ENCODE measurements at places on chromosomes 2 and 18. TPM values are rescaled to one million over a fixed set of nuclear protein-coding genes. Genes with fewer than 3 reads are reported as not detected.

Gene TBR1
- total RNA-seq = not detected

GRCh38 chr2:207281436-207281835 is 115.7 kb upstream of the KLF7 start:
- no peak for DNase-seq

- no peak for DNase-seq
Measured at GRCh38 chr2:29112379-29112778, 2.8 kb upstream of the CLIP4 start.

DNA sequence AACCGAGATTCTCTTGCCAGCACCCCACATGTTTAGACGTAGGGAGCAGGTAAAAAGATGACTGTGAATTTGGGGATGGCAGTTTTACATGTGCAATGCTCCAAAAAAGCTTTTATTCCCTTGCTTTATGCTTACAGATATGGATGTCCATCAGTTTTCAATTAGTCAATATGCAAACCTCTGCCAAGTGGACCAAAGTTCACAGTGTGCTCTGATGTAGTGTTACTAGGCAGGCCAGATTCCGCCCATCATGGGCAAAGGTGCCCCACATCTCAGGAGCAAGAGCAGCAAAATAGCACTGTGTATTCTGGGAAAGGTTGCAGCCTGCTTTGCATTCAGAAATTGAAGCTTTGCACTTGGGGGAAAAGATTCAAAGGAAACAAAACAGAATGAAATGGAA is 329.7 kb upstream of the ZEB2 start:
- no peak for DNase-seq

DNA sequence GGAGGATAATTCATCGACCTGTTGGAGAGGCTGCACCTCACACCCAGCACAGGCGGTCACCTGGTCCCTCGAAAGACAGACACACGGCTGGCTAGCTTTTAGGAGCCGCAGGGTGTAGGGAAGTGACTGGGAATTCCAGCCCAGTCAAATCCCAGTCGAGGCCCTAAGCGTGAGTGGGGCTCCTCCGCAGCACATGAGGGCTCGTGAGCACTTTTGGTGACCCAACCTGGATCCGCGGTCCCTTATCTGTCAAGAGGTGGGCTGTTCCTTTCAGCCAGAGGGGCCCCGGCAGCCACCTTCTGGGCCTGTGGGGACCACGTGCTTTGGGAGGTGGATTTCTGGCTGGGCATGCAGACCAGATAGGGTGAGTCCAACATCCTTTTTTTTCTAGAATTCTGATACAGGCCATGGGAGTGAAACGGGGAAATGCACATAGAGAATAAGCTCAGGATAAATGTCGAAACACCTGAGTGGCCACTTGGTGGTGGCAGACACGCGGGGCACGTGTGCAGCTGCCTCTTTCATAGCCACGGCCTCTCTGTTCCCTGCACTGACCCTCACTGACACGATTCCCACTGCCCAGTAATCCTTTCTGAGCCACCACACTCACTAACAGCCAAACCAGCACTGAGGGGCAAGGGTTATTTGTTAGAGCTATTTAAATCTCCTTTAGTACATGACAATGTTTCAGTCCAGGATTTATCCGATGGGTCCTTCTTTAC is 148.4 kb upstream of the PXDN start:
- DNase-seq = no peak

Gene TCF7L1
- 0.67 TPM for total RNA-seq

GRCh38 chr2:130355172-130355577 is 681 bp upstream of the PTPN18 start:
- no peak for DNase-seq

Gene HOXD12
- not detected for total RNA-seq

DNA sequence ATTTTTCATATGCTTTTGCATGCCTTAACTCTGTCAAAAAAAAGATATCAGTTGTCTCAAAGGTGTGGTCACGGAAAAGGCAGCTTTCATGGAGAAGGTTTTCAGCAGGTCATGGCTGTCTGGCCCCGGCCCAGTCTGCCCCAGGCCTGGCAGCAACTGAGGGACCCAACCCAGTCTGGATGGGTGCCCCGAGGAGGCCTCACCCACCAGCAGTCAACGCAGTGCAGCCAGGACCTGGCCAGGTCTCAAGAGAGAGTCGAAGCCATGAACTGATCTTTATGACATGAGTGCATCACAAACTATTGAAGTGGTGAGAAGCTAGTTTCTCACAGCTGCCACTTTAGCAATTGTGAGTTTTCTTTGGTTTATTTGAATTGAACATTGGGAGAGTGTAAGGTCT is 7.9 kb downstream of the TUBB6 start:
- DNase-seq = no peak

Gene LDAH
- 31.3 TPM for total RNA-seq

- DNase-seq = no peak
Measured at GRCh38 chr2:24710806-24711205, 82.4 kb downstream of the PTRHD1 start.

DNA sequence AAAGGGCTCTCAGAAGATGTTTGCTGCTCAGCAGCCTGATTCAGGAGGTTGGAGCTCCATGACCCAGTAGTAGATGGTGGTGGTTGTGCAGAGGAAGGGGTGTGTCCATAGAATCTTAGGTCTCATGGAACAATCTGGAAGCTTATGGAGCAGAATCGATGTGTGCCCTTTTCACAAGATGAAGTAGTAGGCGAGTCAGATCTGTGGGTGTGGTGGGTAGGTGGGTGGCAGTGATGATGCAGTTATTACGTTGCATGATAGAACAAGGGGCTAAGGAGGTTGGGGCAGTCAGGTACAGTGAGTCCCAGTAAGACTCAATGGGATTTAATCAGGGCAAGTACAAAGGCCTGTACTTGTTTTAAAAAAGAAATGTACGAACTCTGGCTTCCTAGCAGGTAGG is 9.1 kb downstream of the TET3 start:
- DNase-seq = no peak

DNA sequence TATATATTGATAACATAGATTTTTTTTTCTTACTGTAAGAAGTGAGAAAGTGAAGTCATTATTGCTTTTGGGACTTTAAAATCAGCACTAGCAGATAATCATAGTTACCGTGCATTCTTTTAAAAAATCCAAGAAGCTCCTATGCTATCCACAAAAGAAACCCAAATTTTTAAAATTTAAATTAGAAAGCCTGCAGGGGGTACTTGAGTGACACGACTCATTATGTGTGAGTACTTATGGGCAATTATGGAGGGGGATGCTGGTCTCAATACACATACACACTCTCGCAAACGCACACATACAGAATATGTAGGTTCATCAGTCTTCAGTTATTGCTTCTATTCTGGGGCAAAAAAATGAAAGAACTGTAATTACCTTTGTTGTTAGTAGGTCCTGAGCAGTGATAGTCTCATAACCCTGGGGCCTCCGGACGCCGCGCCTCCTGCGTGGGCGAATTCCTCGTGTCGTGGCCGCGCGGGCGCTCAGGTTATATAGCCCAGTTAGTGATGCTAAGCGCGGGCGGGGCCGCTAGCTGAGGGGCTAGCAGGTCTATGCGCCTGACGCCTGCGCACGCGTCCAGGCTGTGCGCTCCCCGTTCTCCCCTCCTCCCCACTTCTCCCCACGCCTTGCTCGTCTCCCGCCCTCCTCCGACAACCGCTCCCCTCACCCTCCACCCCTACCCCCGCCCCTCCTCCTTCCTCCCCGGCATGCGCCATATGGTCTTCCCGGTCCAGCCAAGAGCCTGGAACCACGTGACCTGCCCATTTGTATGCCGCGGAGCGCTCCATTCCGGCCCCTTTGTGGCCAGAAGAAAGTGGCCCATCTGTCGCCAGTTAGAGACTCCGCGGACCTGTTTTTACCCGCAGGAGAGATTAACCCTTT is at the start of gene NEUROD1:
TSS of gene NEUROD1 (minus strand) at position 463 of the 882 bp plus-strand sequence. CDS start 1,657 bp downstream, outside the sequence.
- DNase-seq = peak; percentile 41

GRCh38 chr2:105815401-105815800 is 70.7 kb downstream of the NCK2 start:
- no peak for DNase-seq

DNA sequence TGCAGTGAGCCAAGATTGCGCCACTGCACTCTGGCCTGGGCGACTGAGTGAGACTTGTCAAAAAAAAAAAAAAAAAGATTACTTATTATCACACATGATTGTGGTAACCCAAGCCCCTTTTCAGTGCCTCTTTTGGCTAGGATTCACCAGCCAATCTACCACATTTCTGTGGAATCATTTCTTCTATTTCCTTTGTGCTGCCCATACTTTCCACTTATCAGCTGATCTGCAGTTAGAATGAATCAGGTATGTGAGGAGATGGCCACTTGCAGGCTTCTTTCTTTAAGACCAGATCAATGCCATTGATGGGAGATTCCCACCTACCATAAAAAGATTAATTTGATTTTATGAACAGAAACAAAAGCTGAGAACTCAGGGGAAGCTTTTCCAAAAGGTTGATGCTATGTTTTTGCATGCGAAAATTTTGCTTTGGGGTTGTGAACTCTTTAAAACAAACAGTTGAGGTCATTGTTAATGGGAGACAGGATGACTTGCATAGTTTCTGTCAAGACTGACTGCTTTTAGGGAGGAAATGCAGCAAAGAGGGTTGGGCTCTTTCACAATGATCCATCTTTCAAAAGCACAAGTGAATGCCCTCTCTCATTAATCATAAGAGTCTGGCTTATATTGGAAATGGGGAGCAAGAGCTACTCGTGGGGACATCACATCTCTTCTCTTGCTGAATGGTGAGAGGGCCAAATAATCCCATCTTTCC is 66.9 kb upstream of the CYP26B1 start:
- no peak for DNase-seq

Gene SPP2
- not detected for total RNA-seq

Gene ZNF804A
- total RNA-seq = 2.4 TPM

GRCh38 chr18:58670404-58671110 is 708 bp upstream of the MALT1 start:
- DNase-seq = no peak

- DNase-seq = no peak
Measured at GRCh38 chr2:238167761-238168160, 9.0 kb downstream of the ERFE start.

Gene SF3B6
- total RNA-seq = 47.2 TPM

Gene IL36G
- not detected for total RNA-seq

DNA sequence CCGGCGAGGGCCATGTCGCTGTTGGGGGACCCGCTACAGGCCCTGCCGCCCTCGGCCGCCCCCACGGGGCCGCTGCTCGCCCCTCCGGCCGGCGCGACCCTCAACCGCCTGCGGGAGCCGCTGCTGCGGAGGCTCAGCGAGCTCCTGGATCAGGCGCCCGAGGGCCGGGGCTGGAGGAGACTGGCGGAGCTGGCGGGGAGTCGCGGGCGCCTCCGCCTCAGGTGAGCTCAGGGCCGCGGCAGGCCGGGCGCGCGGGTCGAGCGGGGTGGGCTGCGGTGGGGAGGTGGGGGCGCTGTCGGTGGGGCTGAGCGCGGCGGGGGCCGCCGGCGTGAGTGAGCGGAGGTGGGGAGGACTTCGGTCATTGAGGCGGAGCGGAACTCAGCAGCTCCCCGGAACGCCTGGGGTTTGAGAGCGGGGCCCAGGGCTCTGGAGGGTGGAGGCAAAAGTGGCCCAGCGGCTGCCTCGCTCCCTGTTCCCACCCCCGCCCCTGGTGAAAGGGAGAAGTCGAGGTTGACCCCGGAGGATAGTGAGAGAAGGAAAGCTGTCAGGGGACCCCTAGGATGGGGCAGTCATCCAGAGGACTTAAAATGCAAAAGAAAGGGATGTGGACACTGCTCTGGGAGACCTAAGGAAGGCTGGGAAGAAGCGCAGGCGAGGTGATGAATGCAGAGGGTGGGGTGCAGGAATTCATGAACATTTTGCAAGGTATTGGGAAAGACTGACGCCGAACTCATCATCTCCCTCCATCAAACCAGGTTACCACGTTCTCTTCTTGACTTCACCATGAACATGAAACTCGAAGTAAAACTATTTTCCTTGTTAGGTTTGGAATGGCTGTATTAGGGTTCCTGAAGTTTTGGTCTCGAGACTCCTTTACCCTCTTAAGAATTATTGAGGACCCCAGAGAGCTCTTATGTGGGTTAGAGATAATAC is 633 bp downstream of the MALT1 start:
- no peak for DNase-seq

DNA sequence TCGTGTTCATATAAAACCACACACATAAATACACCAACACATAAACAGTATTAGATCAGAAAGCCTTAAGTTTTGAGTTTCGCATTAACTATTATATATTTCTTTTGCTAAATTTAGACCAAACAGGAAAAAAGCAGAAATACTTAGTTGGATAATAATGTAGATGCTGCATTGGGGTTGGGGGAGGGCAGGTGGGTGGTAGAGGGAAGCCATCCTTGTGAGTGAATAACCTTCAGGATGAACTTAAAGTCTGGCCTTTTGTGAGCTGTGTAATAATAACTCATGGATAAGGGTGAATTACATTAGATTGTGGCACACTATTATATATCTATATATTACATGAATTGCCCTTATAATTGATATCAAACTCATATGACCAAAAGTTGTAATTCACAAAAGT is 174.7 kb downstream of the WDR7 start:
- DNase-seq = no peak

- no peak for DNase-seq
Measured at GRCh38 chr2:20215183-20216040, 9.5 kb downstream of the SDC1 start.

- no peak for DNase-seq
Measured at GRCh38 chr18:58596265-58596681, 32.6 kb downstream of the ALPK2 start.

GRCh38 chr2:98709535-98709934 is 21.4 kb downstream of the MGAT4A start:
- no peak for DNase-seq

DNA sequence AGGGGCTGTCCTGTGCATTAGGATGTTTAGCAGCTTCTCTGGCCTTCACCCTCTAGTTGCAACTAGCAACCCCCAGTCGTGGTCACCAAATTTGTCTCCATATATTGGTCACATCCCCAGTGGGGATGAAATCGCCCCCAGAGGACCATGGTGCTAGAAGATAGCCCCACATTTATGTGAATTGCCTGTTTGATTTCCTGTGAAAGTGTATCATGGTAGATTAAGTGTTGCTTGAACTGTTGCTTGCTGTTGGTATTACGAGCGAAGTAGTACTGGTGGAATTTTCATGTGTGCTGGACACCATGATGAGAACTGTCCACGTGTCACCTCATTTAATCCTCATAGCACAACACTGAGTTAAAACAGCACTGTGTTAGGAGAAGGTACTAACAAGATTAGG is 59.4 kb downstream of the TSPYL6 start:
- no peak for DNase-seq

- DNase-seq = no peak
Measured at GRCh38 chr2:102915128-102915527, 153.3 kb downstream of the TMEM182 start.

Gene LINC00305
- total RNA-seq = not detected

GRCh38 chr18:45054636-45055035 is 373.9 kb downstream of the SETBP1 start:
- no peak for DNase-seq

Gene CD207
- not detected for total RNA-seq

Gene NXPH2
- not detected for total RNA-seq

DNA sequence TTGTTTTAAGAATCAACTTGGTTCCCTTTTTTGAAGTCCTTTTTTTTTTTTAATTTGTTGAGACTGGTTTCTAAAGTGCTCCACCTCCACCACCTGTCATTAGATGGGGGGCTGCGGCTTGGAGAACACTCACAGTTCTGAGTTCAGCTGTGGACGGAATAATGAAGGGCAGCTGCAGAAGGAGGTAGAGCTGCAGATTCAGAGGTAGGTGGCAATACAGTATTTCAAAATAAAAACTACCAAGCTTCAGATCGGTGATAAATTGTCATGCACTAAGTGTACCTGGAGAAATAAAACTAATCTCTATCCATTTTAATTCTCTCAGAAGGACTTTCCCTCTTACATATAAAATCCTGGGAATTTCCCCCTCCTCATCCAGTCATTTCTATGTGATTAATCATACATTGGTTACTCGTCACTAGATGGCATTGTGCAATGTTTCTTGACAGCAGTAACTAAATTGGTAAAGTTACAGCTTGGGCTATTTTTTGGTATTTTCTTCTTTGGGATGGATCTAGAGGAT is 81.1 kb upstream of the SLC39A10 start:
- peak; percentile 85 for DNase-seq
